ENCODE measurements at places on chromosomes 11 and 22.

- DNase-seq: peak; percentile 25
Observed at GRCh38 chr22:32476281-32477195, 1.9 kb downstream of the FBXO7 start.

GRCh38 chr11:14835496-14836492 is 56.2 kb downstream of the CYP2R1 start:
- no peak for DNase-seq

- DNase-seq: no peak
Observed at GRCh38 chr11:74647404-74647803, 55.0 kb downstream of the POLD3 start.

- no peak for DNase-seq
Observed at GRCh38 chr11:12280199-12280837, 97.1 kb upstream of the PARVA start.

Data from CD4-positive, alpha-beta T cell treated with Interleukin-10 for 1 hour (primary cell).